ENCODE measurements at places on chromosomes 6 and 20.

GRCh38 chr6:168397012-168397411, 44.0 kb upstream of the SMOC2 start:
- DNase-seq: no peak

GRCh38 chr6:23445157-23445710, 680.8 kb upstream of the NRSN1 start:
- DNase-seq: no peak

DNA sequence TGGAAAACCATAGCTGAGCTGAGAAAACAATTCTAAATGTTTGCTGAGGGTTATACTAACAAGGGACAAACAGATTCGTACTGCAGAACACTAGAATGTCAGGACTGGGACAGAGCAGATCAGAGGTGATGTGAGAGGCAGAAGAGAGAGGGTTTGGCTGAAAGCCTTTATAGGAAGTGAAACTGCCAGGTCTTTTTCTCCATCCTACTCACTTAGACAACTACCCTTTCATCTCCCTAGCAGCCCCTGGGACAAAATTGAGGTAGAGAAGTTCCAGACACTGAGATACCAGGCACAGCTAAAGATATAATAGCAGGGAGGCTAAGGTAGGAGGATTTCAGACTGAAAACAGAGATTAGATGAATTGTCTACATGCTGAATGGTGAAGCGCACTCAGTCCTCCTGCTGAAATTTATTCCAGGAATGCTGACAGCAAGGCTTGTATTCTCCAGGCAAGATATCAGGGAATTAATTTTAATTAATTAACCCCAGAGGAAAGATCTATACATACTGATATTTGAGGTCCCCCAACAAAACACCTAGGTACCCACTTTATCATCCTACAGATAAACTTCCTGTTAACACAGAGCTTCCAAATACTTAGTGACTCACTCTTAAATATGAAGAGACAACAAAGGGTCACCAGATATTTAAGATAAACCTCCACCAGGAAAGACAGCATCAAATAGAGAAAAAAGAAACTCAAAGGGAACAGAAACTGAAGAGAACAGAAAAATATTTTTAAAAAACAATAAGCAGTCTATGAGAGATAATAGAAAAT, 12.6 kb upstream of the EIF2S2 start:
- no peak for DNase-seq

GRCh38 chr6:7803214-7803613, 77.3 kb downstream of the BMP6 start:
- no peak for DNase-seq

DNA sequence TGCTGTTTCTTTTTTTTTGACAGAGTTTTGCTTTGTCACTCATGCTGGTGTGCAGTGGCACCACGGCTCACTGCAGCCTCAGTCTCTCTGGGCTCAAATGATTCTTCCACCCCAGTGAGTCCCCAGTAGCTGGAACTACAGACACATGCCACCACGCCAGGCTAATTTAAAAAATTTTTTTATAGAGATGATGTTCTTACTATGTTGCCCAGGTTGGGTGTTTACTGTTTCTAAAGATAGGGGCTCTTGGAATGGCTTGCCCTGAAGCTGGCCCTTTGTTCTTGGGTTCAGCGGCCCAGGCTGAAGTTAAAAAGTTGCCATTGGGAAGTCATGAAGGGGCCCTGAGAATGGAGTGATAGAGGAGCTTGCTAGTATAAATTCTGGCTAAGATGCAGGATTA, 16.5 kb downstream of the RALGAPB start:
- no peak for DNase-seq

- DNase-seq: no peak
These were observed 245.2 kb downstream of the CDH26 start for GRCh38 chr20:60203451-60203850.

DNA sequence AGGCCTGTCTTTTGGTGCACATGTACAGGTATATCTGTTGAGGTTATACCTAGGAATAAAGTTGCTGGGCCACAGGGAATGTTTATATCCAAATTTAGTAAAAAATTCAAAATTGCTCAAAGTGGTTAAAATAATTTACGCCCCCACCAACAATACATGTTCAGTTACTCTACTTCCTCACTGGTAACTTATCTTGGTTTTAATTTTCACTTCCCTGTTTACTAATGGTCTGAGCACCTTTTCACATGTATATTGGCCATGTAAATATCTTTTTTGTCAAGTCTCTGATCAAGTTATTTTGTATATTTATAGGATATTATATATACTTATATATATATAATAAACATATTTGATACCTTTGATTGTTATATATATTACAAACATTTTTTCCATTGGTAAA, 9.7 kb downstream of the PDE7B start:
- no peak for DNase-seq

Data from SJCRH30 (cell line).